GM03348 (cell line): ENCODE measurements at places on chromosomes 5 and 9.

- peak; percentile 79 for DNase-seq
Observed at GRCh38 chr5:149062371-149063016, 368 bp downstream of the SH3TC2 start.

- DNase-seq: peak; percentile 67
Observed at GRCh38 chr5:150295172-150295634, 5.6 kb upstream of the CAMK2A start.

DNA sequence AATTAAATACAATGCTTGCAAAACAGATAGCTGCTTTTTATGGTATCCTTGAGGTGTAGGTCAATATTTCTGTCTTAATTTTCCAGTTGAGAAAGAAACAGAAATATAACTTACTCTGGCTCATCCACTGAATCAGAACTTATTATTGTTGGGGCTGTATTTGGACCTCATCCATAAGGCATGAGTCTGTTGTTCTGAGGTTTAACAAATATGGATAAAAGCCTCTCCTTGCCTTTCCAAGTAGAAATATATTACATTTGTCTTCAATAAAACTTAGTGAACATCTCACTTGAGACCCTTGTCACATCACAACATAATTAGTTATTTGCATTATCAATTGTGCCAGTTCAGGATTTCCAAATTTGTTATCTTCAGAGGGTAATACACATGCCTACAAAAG, 525.8 kb downstream of the AGTPBP1 start:
- DNase-seq: peak; percentile 17

GRCh38 chr5:81315336-81315735, 13.9 kb downstream of the ZCCHC9 start:
- peak; percentile 27 for DNase-seq

DNA sequence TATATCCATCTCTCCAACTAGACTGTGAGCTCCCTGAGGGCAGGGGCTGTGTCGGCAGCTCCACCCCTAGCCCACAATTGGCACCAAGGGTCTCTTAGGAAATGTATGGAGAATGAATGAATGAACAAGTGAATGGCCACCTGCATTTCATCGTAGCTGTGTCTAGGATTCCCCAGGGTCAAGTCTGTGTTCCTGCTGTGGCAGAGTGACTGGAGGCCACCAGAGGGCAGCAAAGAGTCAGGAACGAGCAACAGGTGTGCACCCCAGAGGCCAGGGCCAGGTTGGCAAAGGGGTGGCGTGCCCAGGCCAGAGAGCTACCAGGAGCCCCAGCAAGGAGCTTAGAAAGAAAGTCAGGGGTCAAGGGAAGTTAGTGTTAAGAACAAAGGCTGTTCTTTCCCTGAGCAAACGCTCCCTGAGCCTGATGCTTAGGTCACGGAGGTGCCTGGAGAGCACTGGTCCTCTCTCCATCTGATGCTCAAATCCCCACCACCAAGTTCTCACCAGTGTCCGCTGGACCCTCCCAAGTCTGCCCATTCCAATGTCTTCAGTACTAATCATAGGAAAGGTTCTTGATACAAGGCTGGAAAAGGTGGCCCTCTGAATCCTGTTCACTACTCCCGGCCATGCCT, 160.7 kb downstream of the PAX5 start:
- peak; percentile 85 for DNase-seq

DNA sequence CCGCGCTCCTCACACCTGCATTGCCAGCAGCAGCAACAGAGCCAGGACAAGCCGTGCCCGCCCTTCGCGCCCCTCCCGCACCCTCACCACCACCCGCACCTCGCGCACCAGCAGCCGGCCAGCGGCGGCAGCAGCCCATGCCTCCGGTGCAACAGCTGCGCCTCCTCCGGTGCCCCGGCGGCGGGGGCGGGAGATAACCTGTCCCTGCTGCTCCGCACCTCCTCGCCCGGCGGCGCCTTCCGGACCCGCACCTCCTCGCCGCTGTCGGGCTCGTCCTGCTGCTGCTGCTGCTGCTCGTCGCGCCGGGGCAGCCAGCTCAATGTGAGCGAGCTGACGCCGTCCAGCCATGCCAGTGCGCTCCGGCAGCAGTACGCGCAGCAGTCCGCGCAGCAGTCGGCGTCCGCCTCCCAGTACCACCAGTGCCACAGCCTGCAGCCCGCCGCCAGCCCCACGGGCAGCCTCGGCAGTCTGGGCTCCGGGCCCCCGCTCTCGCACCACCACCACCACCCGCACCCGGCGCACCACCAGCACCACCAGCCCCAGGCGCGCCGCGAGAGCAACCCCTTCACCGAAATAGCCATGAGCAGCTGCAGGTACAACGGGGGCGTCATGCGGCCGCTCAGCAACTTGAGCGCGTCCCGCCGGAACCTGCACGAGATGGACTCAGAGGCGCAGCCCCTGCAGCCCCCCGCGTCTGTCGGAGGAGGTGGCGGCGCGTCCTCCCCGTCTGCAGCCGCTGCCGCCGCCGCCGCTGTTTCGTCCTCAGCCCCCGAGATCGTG, 517 bp downstream of the KCNN2 start:
- DNase-seq: peak; percentile 7

DNA sequence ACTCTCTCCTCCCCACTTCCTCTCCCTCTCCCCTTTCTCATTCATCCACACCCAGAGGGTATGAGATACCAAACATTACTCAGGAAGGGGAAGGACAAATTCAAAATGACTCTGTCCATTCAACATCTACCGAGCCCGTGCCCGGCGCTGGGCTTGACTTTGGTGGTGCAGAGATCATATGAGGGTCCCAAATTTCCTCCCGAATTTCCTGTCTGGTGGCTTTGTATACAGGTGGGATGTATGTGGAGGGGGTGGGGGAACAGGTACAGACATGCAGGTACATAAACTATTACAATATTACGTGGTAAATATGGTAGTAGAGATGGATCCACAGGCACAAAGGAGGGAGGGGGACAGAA, 21.8 kb upstream of the GABRP start:
- DNase-seq: no peak

- no peak for DNase-seq
Observed at GRCh38 chr5:111211341-111211740, 12.8 kb upstream of the CAMK4 start.

DNA sequence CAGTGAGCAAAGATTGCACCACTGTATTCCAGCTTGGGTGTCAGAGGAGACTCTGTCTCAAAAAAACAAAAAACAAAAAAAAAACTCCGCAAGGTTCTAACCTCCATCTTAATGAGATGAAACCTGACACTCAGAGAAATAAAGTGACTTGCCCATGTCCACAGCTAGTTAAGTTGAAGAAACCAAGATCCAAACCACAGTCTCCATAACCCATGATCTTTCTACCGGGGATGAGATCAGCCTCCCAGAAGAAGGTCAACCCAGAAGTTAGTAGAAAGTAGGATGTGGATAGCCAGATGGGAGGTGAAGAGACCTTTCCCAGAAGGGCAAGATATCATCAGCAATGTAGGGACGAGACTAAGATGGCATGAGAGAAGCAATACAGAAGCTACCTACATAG, 140.4 kb upstream of the ADRA1B start:
- DNase-seq: no peak

- DNase-seq: peak; percentile 89
Observed at GRCh38 chr9:35553670-35554543, 51.2 kb upstream of the TESK1 start.

DNA sequence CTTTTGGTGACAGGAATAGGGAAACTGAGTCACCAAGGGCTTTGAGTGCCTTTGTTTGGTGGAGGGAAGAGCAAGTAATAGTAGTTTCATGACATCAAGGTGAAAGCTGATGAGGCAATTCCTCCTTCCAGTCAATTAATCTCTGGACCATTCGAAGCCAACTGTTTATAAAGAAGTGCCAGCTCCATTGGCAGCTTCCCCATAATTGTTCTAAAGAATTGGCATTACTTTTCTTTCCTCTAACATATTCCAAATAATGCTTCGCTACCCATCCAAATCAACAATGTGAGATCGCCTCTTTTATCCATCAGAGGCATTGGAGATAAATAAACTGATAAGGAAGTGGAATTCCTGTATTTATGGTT, 132.4 kb downstream of the NPR3 start:
- DNase-seq: no peak
